ENCODE measurements at places on chromosomes 5 and 9.
A peak's percentile ranks its signal among the peaks of the same experiment; 100 is the strongest.

GRCh38 chr9:8718121-8718725 lies 918.6 kb upstream of the DMAC1 start:
- DNase-seq: no peak

- DNase-seq: no peak
Measured at GRCh38 chr5:10740384-10740783, 20.6 kb downstream of the DAP start.

DNA sequence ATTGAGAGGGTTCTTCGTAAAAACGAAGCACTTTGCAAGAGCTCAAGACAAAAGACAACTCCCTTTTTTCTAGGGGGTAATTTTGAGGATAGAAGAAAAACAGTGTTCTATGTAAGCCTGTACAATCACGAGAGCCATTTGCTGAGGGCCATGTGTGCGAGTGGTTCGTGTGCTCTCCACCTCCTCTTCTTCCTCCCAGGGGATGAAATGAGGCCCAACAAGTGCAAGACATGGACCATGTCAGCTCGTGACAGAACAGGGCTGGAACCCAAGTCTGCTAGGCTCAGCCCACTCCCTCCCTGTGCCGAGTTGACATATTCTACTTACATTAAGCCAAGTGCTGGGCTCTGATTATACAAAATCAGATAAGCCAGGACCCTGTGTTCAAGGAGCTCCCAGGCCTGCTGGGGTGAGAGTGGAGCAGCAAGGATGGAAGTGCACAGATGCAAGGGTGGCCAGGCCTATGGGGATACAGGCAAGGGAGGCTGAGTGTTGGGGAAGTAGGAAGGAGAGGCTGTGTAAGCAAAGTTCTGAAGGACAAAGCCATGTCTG lies 97.9 kb upstream of the MSX2 start:
- DNase-seq: no peak

GRCh38 chr5:58357121-58357520 lies 102.8 kb downstream of the PLK2 start:
- DNase-seq: no peak

DNA sequence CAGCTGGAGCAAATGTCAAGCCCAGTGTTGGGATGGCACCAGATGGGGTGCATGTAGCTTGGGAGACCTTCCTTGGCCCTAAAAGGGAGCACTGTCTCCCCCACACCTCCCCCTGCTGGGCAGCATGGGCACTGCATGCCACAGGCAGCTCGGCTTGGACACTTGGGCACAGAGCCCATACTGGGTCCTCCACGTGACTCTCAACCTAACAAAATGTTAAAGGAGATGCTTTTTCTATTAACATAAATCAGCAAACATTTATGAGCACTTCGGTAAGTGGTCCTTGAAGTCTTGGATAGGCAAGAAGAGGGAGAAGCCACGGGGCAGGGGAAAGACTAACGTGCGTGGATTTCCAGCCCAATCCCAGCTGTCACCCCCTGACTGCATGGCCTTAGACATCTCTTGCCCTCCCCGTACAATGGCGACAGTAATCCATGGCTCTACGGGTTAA lies 23.9 kb upstream of the MAPK9 start:
- DNase-seq: peak; percentile 57

- peak; percentile 9 for DNase-seq
Measured at GRCh38 chr9:35035851-35036701, 36.3 kb downstream of the VCP start.

DNA sequence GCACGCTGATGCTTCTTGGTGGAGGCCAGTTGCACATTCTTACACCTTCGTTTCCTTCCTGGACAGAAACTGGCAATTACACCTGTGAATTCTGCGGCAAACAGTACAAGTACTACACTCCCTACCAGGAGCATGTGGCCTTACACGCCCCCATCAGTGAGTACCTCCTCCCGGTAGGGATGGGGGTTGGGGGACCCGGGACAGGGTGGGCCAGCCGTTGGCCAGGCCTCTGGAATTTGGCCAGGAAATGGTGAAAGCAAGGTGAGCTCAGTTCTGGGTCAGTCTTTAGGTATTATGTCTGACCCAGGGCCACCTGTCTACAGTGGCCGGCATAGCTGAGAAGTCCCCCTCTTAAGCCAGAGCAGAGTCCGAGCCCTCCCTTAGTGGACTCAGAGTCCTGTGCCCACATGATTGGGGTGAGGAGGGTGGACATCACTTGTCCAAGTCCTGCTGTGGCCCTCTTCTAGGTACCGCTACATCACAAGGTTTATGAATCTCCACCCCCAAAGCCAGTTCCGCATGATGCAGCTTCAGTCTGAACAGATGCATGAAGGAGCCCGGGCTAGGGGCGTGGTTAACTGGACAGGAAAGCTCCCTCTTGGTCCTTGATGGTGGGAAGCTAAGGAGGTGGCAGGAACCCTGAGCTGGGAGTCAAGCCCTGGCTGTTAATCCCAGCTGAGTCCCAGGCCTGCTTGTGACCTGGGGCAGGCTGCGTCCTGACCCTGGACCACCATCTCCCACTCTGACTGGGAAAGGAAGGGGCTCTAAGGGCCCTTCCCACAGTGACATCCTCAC lies 61.3 kb downstream of the AMBP start:
- DNase-seq: no peak
